ENCODE measurements at places on chromosomes 6 and 20.
A peak's percentile ranks its signal among the peaks of the same experiment; 100 is the strongest.

DNA sequence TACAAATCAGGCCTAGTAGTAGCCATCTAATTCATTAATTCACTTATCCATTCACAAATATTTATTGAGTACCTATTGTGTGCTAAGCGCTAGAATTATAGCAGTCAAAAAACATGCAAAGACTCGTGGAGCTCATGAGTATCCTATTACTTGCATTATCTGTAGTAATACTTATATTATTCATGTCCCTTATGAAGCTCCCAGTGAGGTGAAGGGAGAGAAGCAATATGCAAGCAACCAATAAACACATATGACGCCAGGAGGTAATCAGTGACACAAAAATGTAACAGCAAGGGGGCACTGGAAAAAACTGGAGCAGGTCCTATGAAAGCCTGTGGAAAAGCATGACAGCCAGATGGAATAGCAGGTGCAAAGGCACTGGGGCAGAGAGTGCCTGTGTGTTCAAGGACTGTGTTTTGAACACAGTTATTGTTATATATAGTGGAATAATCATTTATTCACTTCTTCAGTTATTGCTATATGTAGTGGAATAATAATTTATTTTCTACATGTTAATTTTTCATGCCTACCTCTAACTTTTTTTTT is 109.5 kb downstream of the KIF13A start:
- no peak for DNase-seq

DNA sequence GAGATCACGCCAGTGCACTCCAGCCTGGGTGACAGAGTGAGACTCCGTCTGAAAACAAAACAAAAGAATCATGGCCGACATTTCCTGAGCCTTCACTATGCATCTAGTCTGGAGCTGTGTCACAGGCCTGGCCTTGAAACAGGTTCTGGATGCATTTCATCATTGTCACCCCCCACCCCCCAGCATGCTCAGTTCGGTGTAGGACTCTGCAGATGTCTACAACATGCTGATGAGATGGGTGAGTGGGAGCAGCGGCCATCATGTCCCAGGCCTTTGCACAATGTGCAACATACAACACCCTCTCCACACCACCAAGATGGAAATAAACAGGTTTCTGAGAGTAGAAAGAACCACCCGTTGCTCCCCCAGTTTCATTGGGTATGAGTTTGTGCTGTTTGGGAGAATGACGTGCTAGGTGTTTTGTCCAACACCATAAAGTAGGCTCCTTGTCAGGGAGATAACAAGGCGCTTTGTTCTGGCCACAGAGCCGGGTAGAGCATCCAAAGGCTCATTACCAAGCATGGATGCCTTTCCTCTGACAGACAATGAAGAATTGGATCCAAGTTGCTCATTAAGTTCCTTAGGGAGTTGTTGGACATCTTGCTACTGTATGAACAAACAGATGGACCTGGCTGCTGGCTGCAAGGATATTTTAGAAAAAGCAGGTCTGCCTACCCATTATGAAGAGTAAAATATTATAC is 22.1 kb downstream of the SNHG17 start:
- no peak for DNase-seq

DNA sequence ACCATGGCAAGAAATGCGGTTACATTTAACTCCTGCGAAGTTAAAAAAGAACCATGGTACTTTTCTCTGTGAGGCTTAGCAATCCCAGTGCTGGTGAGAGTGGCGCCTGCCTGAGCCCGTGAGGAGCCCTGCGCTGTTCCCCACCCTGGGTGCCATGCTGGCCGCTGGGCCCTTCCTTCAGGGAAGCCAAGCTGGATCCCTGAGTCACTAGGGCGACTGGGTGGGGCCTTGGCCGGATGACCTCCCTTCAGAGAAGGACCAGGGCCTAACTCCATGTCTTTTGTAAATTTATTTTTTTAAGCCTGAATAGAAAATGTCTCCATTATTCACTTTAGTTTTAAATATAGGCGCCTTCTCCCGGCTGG is 209.1 kb downstream of the ERMARD start:
- DNase-seq, result no peak

DNA sequence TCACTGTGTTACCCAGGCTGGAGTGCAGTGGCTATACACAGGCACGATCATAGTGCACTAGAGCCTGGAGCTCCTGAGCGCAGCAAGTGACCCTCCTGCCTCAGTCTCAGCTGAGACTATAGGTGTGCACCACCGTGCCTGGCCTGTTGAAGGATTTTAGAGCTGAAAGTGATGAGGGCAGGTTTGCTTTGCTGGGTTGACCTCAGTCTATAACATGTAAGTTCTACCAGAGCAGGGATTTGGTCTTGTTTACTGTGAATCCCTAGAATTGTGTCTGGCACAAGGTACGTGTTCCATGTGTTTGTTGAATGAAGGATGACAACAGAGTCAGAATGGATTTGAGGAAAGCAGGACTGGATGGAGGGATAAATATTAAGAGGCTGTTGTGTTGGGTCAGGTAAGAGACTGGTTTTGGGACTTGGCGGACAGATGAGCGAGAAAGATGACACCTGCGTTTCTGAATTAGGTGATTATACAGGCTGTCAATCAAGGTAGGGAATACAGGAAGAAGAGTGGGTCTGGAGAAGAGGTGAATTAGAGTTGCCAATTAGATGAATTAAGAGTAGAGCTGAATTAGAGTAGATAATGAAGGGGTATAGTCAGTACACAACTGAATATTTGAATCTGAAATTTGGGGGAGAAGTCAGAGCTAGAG is 6.5 kb downstream of the ASXL1 start:
- no peak for DNase-seq

DNA sequence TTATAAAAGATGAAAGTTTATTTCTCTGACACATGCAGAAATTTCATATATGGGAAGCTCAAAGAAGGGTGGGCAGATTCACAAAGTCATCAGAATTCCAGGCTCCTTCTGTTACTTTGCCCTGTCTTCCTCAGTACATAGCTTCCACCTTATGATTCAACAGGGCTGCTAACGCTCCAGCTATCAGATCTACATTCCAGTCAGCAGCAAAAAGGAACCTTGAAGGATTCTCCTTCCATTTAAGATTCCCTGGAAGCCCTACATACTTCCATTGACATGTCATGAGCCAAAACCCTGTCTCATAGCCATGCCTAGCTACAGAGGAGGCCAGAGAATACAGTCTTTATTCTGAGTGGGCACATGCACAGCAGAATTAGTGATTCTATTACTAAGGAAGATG is 103.3 kb downstream of the NCR2 start:
- DNase-seq, result no peak

DNA sequence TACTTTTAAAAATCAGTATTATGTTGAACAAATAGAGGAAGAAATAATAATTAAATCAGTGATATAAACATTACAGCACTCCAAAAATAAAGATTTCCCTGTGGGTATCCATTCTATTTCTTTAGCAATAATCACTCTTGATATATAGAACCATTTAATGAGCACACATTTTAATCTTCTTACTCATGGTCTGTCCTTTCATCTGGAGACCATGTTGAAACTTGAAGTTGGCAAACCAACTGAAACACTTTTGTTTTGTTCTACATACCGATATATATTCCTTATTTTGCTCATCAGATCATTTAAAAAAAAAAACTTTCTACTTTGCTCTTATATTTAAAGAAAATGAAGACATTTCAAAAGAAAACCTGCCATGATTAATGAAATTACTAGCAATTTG is 13.4 kb downstream of the C6orf58 start:
- DNase-seq, result no peak

- peak; percentile 3 for DNase-seq
Observed at GRCh38 chr6:41336824-41337223, 1.4 kb downstream of the NCR2 start.

DNA sequence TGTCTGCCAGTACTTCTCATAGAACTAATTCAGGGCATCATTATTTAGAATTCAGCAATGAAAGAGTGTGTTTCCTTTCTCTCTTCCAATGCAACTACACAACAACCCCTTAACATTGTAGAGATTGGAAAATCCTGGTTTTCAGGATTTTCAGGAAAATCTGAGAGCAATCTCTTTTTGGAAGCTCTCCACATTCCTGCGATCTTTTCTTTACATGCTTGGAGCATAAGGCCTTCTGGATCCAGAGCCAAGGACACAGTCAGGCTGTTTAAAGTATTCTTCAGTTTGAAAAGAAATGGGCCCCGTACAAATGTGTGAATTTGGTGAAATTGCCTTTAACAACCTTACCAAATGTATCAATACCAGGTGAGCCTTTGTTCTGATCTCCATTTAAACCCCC is 469.7 kb downstream of the PKHD1 start:
- DNase-seq, result no peak

- DNase-seq, result no peak
Observed at GRCh38 chr6:161919691-161920090, 645.8 kb upstream of the AGPAT4 start.

GRCh38 chr20:46400253-46400652 is 6.2 kb downstream of the ELMO2 start:
- DNase-seq, result no peak

DNA sequence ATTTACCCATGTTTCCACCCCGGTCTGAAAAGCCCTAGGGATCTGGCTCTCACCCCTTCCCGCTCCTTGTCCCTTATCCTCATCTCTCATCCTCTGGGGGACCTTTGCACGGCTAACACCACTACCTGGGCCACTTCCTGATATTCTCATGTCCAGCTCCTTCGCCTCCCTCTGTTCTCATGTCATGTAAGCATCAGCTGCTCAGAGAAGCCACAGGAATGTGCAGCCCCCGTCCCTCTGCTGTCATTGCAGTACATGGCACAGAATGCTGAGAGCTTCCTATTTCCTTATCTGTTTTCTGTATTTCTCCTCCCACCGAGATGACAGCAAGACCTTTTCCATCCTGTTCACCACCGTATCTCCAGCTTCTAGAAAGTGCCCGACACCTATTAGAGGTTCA is 102.4 kb downstream of the MTHFD1L start:
- no peak for DNase-seq

GRCh38 chr6:9316831-9317230 is 881.5 kb upstream of the SLC35B3 start:
- DNase-seq, result no peak

GRCh38 chr6:3527651-3527977 is 70.8 kb upstream of the SLC22A23 start:
- DNase-seq, result peak; percentile 7

GRCh38 chr6:17988422-17988944 is 1.0 kb upstream of the KIF13A start:
- no peak for DNase-seq

GRCh38 chr6:108348655-108349349 is 53.9 kb downstream of the AFG1L start:
- DNase-seq, result no peak

GRCh38 chr6:15961635-15962448 is 167.0 kb upstream of the MYLIP start:
- DNase-seq, result no peak

DNA sequence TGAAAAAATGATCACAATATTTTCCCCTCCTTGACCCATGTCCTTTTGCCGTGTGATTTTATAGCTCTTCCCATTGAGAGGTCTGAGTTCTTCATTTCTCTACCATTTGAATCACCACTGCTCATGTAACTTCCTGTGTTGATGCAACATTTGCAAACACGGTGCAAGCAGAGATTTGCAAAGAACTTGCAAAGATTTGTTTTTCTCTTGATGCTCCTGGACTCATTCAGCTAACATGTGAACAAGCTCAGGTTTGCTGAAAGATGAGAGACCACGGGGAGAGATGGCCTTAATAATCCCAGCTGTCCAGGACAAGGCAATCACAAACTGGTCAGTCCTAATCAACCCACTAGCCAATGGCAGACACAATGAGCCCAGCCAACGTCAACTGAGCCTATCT is 8.6 kb downstream of the VNN2 start:
- no peak for DNase-seq

GRCh38 chr20:4891190-4891763 is 110.0 kb downstream of the SLC23A2 start:
- DNase-seq, result no peak

- peak; percentile 49 for DNase-seq
Observed at GRCh38 chr6:135535989-135536414, 38.5 kb upstream of the AHI1 start.

- no peak for DNase-seq
Observed at GRCh38 chr20:35062478-35062877, 30.1 kb downstream of the TRPC4AP start.

GRCh38 chr6:21593927-21594415 is 420 bp downstream of the SOX4 start:
- DNase-seq, result no peak

DNA sequence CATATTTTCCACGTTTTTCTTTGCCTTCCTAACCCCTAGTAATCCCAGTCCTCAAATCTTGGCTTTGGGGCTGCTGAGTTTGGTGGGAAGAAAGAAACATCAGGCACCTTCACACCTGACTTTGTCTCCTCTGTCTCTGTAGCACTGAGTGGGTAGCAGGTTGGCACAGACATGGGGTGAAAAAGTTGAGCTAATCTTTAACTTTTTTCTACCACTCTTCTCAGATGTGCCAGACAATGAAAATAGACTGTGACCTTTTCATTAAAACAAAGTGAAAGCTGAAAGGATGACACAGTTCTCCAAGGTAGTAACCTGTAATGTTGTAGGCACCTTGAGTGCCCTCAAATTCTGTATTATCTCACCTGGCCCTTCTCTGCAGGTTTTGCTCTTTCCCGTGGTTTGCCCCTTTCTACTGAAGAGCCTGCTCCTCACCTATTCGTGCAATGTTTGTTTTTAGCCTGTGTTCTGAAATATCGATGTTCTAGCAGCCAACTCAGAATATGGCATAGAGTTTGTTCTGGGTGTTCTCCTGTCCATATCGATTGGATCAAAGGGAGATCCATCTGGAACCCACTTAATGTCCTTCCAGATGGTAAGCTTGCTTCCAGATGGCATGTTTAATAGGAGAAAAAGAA is 57.8 kb upstream of the ATXN1 start:
- DNase-seq, result no peak

DNA sequence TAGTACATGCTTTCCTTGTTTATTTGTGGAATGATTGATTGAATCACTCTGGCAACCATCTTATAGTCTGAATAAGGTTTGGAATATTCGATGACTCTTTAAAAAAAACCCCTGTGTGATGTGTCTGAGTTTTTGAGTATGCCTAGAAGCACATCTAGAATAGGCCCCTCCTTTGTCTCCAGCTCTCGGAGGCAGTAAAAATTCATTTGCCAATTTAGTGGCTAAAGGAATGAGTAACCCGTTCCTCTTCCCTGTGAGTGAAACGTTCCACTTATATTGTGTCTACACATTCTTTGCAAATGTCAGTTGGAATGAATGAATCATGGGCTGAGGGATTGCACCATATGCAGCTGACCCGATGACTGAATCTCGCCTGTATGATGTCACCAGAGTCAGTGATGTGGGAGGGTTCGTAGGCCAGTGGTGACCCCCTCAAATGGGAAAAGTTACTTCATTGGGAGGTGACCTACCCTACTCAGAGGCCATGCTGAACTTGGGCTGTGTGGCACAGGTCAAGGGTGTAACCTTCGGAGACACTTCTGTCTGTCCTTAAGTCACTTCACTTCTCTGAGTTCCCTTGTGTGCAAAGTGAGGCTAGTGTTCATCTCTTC is 21.6 kb downstream of the MOCS3 start:
- no peak for DNase-seq

DNA sequence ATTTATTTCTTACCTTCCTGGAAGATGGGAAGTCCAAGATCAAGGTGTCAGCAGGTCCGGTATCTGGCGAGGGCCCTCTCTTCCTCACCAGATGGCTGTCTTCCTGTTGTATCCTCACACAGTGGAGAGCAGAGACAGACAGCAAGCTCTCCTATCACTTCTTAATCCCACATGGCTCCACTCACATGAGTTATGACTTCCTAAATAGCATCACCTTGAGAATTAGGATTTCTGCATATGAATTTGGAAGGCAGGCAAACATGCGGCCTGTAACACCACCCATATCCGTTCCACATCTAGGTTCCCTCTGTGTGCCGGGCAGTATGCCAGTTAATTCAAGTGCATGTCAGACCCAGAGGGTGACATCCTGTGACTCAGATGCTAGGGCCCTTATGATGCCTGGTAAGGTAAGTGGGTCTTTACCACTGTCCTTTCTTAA is 2.1 kb downstream of the RAET1E start:
- no peak for DNase-seq

Data from NCI-H1694 (cell line).